ENCODE measurements at places on chromosomes 11 and 22.

GRCh38 chr11:79259800-79260199 is 181.0 kb downstream of the TENM4 start:
- no peak for DNase-seq

DNA sequence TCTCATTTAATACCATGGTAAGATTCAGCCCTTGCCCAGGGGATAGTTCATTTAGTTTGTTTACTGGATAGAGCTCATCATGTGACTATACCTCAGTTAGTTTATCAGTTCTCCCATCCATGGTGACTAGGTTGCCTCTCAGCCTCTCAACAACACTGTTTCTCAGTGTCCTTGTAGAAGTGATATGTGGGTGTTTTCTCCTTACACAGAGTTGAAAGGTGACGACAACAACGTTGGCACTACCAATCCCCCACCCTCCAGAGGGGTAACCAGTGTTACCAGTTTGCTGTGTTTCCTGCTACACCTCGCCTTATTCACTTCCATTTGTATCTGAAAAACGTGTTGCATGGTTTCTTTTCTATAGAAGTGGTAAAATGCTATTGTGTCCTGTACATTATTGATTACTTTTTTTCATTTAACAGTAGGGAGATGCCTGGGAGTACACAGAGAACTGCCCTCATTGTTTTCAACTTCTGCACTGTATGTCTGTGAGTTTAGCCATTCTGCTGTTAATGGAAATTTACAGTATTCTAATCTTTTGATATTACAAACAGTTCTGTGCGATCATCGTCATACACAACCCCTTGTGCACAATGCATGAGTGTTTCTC is 11.6 kb downstream of the NEAT1 start:
- DNase-seq: no peak

- DNase-seq: no peak
Observed at GRCh38 chr11:13362596-13363109, 85.1 kb downstream of the BMAL1 start.

GRCh38 chr11:114914231-114915005 is 236.1 kb downstream of the NXPE2 start:
- DNase-seq: no peak

GRCh38 chr11:64409278-64409677 is 50.3 kb downstream of the RPS6KA4 start:
- DNase-seq: no peak
